Immature natural killer cell (primary cell): ENCODE measurements at places on chromosomes 6 and 20. TPM values are rescaled to one million over a fixed set of nuclear protein-coding genes. Genes with fewer than 3 reads are reported as not detected.

GRCh38 chr6:111087871-111088667 is 766 bp downstream of the SLC16A10 start:
- no peak for DNase-seq

Gene RAET1E
- not detected for polyA plus RNA-seq

Gene KHDC1L
- not detected for polyA plus RNA-seq

- no peak for DNase-seq
Observed at GRCh38 chr20:44752099-44752931, 6.7 kb downstream of the KCNK15 start.

DNA sequence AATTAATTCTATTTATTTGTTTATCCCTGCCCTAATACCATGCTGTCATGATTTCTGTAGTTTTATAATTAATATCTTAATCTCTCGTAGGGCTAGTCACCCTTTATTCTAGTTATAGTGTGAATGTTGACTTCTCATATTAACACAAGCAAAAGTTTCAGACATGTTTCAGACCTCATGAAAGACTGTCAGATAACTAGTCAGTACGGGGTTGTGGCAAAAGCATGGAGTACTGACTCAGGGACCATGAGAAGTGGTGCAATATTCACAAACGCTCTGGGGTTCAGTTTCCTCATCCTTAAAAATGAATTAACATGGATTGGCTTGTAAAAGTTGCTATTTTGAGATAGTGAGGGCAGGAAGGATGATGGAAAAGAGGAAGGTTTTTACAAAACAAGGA is 148.9 kb downstream of the TMEM200A start:
- DNase-seq = no peak

Gene SIRPA
- polyA plus RNA-seq = not detected

Gene PDYN
- polyA plus RNA-seq = not detected

- DNase-seq = no peak
Observed at GRCh38 chr6:168100803-168101589, 22.0 kb upstream of the FRMD1 start.

Gene NKAPL
- polyA plus RNA-seq = 0.37 TPM

- DNase-seq = no peak
Observed at GRCh38 chr6:148193063-148193680, 149.5 kb upstream of the SASH1 start.

DNA sequence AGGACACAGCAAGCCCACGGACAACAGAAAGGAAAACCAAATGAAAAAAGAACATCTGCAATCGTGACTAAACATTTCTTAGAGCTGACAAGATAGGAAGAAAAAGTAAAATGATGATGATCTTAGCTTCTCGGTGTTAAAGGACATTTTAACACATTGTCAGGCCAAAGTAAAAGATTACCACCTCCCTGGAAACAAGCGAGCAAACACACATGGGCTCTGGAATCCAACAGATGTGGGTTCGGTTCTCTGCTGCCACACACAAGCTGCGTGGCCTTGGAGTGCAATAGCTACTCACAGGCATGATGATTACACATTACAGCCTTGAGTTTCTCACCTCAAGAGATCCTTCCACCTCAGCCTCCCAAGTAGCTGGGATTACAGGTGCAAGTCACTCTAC is 7.5 kb upstream of the AAR2 start:
- DNase-seq = no peak

DNA sequence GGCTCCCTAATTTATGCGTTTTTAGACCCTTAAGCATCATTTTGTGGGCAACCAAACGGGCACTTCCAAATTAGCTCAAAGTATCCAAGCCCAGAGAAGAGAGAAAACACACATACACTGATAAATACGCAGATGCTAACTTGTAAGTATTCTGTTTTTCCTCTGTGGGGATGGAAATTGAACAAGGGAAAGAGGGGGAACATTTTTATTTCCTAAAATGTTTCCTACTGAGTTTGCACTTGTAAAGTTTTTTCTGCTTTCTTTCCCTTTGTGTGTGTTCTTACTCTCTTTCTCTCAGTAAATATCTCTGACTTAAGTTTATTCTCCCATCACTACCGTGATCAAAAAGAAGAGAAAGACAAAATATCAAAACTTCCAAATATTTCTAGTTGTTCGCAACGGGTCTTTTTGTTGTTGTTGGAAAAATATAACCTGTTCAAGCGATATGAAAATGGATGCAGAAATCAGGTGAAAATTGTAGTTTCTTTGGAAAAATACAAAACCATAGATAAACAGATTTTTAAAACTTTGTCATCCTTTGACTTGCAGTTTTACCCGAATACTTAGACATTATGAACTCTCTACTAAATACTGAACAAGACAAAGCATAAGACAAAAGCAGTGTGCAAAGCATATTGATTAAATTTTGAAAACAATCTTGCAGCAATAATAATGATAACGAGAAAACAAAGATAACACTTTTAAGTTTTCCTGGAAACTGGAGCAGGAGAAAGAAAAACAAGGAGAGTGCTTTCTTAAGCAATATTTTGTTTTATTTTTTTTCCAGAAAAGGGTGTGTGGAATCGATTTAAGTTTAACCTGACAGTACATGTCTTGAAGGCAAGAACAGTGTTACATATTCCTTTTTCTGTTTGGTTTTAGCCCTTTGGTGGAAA is 1.0 kb upstream of the NKX2-4 start:
- no peak for DNase-seq

DNA sequence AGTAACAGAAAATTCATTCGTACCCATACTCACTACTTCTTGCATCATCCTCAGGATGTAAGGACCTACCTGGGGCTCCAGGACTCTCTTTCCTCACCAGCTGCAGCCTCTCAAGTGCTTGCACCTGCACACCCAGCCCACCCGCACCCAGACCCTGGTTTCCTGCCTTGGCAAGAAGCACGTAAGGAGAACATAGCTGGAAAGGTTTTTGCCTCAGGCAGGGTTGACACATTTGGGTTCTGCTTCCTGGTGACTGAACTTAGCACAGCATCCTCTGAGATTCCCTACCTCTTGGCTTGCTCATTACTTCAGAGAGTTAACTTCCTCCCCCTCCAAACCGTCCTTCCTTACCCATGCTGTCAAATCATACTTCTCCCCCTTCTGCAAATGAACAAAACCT is 556.9 kb downstream of the CD83 start:
- no peak for DNase-seq

GRCh38 chr6:108684771-108685329 is 124.1 kb downstream of the FOXO3 start:
- peak; percentile 18 for DNase-seq

DNA sequence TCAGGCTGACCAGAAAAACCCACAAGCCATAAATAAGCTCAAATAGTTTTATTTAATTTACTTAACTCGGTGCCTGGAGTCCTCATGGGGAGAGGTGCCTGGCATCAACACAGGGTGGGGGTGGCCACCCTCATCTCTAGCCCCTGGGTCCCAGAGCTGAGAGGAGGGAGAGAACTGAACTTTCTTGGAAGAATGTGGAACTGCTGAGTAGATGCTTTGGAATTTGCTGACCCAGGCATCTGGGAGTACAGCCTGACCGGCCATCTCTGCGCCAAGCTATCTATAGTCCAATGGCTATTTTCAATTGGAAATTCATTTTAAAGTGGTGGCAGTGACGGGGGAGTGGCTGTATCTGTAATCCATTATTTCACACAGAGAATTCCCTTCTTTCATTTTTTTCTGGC is 104.8 kb downstream of the CDH26 start:
- no peak for DNase-seq

DNA sequence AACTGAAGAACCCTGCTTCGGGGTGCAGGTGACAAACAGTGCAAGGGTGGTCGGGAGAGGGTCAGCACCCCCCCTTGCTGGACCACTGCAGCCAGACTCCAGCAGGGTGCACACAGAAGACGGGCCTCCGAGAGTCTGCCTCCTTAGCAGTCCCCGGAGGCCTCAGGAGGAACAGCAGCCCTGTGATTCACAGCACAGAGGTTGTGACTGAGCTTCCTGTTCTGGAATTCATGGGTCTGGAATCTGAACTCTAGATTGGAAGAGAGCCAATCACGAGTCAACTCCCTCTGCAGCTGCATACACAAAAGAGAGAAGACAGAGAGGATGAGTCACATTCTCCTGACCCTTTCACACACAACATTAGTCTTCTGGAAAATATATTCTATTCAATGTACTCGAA is 249.0 kb upstream of the OPRM1 start:
- no peak for DNase-seq

Gene POPDC3
- not detected for polyA plus RNA-seq

GRCh38 chr6:125994670-125995488 is 8.5 kb downstream of the TRMT11 start:
- no peak for DNase-seq

GRCh38 chr6:168860341-168860740 is 393.3 kb downstream of the THBS2 start:
- no peak for DNase-seq

DNA sequence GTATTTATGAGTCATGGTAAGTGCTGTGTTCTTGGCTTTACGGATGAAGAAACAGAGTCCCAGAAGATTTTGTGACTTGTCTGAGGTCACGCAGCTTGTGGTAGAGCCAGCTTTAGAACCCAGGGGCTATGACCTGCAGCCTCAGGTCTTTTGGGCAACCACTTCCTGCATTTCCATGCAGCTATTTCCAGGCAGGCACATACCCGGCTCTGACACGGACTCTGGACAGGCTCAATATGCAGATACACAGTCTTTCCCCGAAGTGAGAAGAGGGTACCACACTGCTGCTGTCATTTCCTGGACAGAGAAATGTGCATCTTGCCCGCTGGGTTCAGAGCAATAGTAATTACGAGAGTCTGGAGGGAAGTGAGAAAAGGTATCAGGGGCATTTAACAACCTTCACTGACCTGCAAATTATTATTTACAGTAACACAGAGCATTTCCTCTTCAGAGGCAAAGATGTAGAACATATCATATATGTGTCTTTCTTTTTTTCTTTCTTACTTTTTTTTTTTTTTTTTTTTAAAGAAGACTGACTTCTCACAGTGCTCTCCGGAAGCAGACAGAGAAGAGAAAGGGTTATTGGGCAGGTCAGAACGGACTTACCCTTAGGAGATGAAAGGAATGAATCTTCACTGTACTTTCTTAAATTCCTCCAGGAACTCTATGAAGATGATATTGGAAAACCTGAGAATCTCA is 185.1 kb downstream of the CLIC5 start:
- peak; percentile 23 for DNase-seq

- DNase-seq = no peak
Observed at GRCh38 chr20:40931410-40932044, 97.1 kb upstream of the TOP1 start.

Gene CBLN4
- not detected for polyA plus RNA-seq

DNA sequence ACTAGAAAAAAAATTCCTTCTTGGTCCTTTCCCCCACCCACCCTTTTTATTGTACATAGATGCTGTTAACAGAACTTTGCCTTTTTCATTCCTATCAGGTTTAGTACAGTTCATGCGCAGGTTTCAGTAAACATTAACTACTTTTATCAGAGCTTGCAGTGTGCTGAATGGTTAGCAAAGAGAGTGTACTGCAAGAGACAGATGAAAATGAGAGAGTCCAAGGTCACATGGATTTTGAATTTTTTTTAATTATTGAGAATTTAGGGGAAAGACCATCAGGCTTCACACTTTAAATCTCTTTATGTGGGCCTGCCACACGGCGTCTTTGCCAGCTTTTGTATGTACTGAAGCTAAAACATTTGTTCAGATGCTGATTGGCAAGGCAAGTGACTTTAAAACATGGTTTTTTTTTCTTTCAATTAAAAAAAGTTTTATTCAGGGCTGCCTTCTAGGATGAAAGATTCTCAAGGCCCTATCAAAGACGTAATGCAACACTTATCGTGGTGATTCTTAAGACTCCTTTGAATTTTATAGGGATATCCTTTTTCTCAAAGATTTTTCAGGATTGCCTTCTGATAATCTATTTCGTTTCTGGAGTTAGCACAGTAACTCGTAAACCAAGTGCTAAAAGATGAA is 32.2 kb downstream of the RREB1 start:
- no peak for DNase-seq

DNA sequence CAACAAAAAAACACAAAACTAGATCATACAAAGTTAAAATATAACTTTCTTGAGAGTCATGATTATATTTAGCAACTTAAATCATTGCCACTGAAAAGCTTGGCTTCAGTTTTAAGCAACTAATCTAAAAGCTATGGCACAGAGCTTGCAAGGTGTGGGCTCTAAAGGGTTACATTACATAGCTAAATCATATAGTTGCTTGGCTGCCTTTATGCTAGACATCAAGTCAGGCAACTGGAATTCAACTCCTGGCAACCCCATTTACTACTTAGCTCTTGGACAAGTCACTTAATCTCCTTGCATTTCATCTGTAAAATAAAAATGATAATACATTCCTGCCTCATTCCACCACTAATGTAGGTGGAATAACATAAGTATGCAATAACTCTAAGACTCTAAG is 40.9 kb upstream of the GCM1 start:
- DNase-seq = no peak

GRCh38 chr20:48787861-48788375 is 39.9 kb downstream of the PREX1 start:
- DNase-seq = no peak

DNA sequence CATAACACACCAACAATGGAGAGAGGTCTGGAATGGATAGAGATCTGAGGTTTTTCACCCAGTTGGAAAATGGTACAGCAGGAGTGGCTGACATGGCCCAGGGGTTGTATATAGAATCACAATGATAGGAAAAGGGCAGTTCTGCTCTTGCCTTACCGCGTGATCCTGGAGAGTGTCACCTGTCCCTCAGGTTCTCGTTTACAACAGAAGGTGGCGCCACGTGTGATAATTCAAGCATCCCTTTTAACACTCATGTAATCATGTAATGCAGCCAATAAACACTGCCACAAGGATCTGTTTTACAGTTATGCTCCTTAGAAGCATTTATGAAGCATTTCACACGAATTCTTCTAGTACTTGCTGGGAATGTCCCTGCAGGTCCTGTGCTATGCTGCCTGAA is 12.9 kb upstream of the WFDC2 start:
- no peak for DNase-seq

GRCh38 chr6:6320901-6321300 is 439 bp upstream of the F13A1 start:
- no peak for DNase-seq

Gene CCDC170
- 0.78 TPM for polyA plus RNA-seq

Gene PSORS1C1
- polyA plus RNA-seq = not detected

- no peak for DNase-seq
Observed at GRCh38 chr6:28776269-28777146, 147.3 kb downstream of the TRIM27 start.

Gene SOBP
- not detected for polyA plus RNA-seq

DNA sequence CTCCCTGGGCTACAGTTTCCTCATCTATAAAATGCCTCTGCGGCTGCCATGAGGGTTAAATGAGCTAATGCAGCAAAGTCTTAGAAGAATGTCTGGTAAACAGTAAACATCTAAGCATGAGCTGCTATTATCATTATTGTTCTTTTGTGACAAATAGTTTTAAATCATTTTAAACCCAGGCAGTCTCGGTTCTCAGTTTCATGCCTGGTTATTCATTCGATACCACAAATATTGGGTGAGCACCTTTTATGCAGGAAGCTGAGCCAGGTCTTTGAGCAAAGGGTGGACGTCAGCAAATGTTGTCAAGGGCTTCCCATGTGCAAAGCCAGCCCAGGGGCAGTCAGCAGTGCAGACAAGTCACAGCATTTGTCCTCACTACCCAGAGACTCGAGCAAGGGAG is 128.7 kb downstream of the NFATC2 start:
- DNase-seq = no peak

Gene PLCG1
- polyA plus RNA-seq = 31.4 TPM
